CD4-positive, CD25-positive, alpha-beta regulatory T cell (primary cell): ENCODE measurements at places on chromosomes 4 and X.

DNA sequence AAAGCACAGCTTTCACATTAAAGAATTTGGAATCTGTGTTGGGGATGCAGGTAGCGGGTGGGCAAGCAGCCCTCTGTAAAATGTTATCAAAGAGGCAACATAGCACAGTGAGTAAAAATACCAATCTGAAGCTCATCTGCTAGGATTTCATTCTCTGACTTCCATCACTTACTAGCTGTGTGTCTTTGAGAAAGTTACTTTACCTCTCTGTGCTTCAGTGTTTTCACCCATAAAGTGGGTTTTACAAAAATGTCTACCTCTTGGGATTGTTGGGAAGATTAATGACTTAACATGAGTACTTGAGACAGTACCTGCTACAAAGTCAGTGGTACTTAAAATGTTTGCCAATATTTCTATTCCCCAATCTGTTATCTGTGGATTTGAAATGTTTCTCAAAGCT lies 7.9 kb upstream of the DCUN1D4 start:
- no peak for DNase-seq

- no peak for DNase-seq
These were observed 54.5 kb downstream of the CCSER1 start for GRCh38 chr4:90181644-90182043.

GRCh38 chrX:45524296-45524695 lies 323.6 kb upstream of the DIPK2B start:
- no peak for DNase-seq

DNA sequence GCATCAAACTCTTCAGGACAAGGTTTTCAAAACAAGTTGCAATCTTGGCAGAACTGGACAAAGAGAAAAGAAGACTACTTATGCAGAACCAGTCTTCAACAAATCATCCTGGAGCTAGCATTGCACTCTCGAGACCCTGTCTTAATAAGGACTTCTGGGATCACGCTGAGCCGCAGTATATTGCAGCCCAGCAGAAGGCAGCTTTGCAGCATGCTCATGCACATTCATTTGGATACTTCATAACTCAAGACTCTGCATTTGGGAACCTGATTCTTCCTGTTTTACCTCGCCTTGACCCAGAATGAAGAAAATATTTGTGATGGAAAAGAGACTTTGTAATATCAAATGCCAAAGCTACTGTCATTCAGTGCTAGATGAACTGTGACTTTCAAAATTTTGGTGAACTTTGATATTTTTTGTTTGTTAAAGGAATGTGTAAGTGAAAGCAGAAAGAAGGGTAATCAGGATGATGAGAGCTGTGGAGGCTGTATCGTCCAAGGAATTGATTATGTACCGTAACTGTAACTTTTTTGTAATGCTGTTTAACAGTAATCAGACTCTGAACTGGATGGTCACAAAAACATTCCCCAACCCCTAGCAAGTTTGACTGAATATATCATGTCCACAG lies 27.2 kb downstream of the HSPA4L start:
- no peak for DNase-seq

- DNase-seq = no peak
These were observed at the start of gene FAM47E for GRCh38 chr4:76251441-76252270. Gene FAM47E (plus strand): TSS chr4:76251721. CDS start chr4:76251747, 26 bp downstream.

GRCh38 chr4:166622425-166622977 lies 611.8 kb downstream of the SPOCK3 start:
- DNase-seq = no peak

GRCh38 chr4:21001490-21001889 lies 301.2 kb downstream of the PACRGL start:
- DNase-seq = no peak

GRCh38 chr4:2059046-2059725 lies at the start of gene NAT8L:
Gene NAT8L (plus strand): TSS chr4:2059327. CDS start chr4:2059512, 185 bp downstream.
- no peak for DNase-seq

GRCh38 chr4:185305979-185306442 lies 89.7 kb downstream of the LRP2BP start:
- no peak for DNase-seq

DNA sequence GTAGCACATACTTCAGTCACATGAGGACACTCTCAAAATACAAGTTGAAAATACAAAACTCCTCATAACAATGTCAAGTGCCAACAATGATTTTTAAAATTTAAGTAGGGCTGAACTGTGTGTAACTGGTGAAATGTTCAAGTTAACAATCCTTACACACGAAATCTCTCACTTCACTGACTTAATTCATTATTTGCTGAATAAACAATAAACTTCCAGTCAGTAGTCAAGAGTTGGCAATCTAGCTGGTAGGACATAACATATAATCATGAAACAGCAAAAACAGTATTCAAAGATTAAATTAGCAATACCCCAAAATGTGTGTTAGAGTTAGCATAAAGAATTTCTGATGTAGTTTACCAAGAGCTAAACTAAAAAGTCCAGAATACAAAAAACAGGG lies 1.9 kb upstream of the RAB33B start:
- no peak for DNase-seq

GRCh38 chrX:134604701-134605311 lies 53.5 kb downstream of the PLAC1 start:
- no peak for DNase-seq

DNA sequence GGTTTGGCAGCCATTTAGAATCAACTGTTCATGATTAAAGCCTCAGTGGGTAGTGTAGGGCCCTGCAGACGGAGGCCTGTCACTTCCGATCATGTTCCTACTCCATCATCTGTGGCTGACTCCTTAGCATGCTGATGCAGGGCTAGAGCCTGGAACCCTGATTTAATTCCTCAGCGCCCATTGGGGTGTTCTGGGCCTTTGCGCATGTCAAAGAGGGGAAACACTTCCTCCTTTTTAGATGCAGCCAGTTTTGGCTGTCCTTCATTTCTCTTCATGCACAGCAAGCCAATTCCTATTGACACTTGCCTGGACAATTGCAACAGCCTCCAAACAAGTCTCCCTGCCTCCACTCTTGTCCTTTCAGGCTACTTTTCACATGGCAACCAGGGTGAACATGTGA lies 51.9 kb upstream of the MAGEA4 start:
- DNase-seq = no peak

GRCh38 chrX:120514236-120514635 lies 45.1 kb upstream of the LAMP2 start:
- no peak for DNase-seq

DNA sequence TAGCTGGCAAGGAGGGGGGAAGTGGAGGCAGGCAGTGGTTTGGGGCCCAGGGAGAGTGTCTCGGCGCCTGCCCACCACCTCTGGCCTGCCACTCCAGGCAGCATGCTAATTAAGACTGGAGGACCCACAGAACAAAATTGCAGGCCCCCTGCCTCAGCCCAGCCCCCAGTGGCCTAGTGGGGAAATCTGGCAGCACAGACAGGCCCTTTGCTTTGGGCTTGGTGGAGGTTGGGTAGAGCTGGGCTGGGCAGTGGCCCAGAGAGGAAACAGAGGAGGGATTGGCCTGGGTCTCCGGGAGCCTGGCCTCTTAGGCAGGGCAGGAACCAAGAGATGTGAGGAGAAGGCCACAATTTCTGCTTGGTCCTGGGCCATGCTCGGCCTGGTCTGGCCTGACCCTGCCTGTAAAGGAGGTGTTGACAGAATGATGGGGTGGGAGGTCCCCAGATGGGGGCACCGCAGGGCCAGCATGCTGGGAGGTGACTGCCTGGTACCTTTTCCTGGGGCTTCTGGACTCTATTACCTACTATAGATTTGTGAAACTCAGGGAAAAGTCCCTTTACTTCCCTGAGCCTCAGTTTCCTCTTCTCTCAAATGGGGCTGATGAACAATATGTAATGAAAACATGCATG lies 92.4 kb upstream of the PJA1 start:
- no peak for DNase-seq

- no peak for DNase-seq
These were observed 112.3 kb downstream of the NYX start for GRCh38 chrX:41559235-41560052.

- DNase-seq = no peak
These were observed 75.9 kb upstream of the CPEB2 start for GRCh38 chr4:14926368-14926767.
